Substantia nigra (tissue), 51 donors: ENCODE measurements at places on chromosomes 4 and X.

GRCh38 chrX:150680974-150681373 is 12.2 kb upstream of the MTMR1 start:
- no peak for DNase-seq

GRCh38 chrX:1394731-1395501 is 3.0 kb upstream of the SLC25A6 start:
- no peak for DNase-seq

- DNase-seq = peak; percentile 33
Measured at GRCh38 chrX:69503782-69504625, at the start of gene NALF2. TSS of gene NALF2 (plus strand) at chrX:69504326. CDS start at chrX:69505283, 957 bp downstream.

DNA sequence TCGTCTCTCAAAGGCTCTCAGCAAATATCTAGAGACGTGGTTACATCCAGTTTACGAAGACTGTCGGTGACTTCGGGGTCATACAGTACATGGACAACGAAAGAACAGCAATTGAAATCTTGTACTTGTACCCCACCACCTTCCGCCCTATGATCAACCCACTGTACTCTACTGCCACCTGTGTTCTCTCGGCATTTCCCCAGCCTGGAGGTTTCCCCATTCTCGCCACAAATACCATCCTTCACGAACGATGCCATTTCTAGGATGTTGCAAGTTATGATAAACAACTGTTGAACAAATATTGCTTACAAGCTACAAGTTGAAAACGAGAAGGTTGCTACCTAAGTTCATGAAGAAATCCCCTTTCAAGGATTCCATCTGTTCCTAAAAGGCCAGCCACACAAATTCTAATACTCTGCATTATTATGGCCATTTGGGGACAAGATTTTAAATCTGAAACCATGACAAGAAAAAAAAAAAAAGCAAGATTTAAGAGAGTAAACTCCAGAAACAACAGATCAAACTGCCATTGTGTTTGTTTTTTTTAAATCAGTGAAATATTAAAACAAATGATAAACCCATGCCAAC is 1.6 kb downstream of the APBB2 start:
- DNase-seq = peak; percentile 70

DNA sequence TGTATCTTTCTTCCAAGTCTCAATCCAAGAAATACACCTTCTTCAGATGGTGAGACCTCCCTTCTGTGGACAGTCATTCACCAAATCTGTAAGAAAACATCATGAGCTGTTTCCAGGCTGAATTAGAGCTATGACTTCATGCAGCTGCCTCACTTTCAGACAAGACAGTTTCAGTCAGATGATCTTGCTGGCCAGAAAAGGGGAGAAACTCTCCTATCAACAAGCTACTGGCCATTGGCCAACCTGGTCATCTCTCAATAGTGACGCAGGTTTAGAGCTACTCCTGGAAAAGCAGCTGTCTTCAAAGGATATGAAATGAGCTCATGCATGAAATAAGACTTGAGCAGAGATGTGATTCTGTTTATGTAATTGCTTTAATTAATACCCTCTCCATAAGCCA is 69.6 kb upstream of the NDP start:
- no peak for DNase-seq

DNA sequence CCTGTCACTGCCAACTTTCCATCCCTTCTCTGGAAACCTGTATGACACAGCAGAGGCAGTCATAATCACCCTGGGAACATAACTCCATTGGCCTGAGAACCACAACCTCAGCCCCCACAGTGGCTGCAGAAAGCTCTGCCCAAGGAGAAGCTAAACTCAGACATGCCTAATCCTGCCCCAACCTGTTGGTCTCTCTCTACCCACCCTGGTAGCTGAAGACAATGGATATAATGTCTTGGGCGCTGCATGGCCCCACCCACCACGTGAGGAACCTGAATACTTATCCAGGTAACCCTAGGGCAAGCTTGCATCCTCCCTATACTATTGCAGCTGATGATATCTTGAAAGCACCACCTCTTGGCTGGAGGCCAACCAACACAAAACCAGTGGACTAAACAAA is 225.2 kb downstream of the TEX13C start:
- no peak for DNase-seq

- peak; percentile 35 for DNase-seq
Measured at GRCh38 chrX:24371391-24371972, 11.0 kb downstream of the SUPT20HL1 start.

- no peak for DNase-seq
Measured at GRCh38 chrX:23879380-23880090, 28.2 kb downstream of the APOO start.

- DNase-seq = no peak
Measured at GRCh38 chr4:7660176-7661039, 225.7 kb upstream of the PSAPL1 start.

- no peak for DNase-seq
Measured at GRCh38 chrX:11678158-11678557, 12.4 kb upstream of the ARHGAP6 start.

DNA sequence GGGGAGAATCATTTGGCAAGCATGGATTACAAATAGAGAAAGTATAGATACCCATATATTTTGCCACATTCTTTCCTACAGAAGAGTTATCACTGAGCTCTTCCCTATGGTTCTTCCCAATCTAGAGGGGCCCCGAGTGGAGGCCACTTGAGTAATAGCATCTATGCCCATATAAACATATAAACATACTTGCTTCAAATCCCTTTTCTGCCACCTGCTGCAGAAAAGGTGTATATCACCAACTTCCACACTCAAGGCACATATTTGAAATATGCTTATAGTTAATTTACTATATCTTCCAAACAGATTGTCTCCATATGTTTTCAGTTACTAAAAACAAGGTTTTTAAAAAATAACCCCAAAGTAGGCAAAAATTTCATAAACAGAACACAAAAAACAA is 642.8 kb upstream of the DIPK2B start:
- DNase-seq = no peak
